GM12865 (cell line): ENCODE measurements at places on chromosomes 11 and 22.

- DNase-seq, result no peak
Observed at GRCh38 chr22:37417677-37418348, 9.5 kb downstream of the ELFN2 start.

GRCh38 chr11:11977206-11977938 lies 31.1 kb downstream of the DKK3 start:
- DNase-seq, result no peak

DNA sequence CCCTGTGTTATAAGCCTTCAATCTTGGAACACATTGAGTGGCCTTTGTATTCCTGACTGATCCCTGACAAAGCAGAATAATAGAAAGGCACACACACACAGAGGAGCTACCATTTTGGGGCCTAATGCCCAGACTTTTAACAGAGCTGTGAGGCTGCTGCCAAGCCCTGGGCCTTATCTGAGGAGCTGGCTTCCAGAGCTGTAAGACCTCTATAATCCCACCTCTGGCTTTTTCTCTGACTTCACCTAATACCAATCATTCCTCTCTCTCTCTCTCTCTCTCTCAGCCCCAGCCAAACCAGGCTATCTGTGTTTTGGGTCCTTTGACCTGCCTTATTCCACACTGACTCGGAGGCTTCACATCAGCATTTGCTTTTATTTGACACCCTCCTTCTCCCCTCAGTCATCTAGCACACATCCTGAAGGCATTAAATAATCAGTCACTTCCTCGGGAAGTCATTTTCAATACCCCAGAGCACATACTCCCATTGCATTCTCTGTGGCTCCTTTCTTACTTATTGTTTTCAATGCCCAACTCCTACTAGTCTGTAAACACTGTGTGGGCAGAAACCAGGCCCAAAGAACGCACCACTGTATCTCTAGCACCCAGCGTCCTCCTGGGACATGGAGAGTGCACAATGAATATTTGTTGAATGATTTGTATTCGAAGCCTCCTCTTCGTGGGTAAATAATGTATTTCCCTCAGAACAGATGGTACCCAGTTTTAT lies 21.2 kb upstream of the TRIM44 start:
- no peak for DNase-seq

DNA sequence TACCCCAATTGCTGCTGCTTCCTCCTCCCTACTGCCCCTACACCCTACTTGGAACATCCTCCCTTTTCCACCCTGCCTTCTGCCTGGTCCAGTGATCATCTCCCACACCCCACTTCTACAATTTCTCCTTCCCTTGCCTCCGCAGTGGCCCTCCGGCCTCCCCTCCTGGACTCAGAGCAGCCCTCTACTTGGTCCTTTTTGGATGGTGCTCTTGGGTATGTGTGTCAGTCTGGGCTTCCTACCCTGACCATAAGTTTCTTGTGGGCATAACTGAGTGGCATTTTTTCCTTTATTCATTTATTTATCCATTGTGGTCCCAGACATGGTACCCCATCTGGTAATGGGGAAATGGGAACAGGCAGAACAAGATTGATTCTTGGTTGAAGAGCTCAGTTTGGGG lies 111.4 kb upstream of the NAV2 start:
- no peak for DNase-seq

DNA sequence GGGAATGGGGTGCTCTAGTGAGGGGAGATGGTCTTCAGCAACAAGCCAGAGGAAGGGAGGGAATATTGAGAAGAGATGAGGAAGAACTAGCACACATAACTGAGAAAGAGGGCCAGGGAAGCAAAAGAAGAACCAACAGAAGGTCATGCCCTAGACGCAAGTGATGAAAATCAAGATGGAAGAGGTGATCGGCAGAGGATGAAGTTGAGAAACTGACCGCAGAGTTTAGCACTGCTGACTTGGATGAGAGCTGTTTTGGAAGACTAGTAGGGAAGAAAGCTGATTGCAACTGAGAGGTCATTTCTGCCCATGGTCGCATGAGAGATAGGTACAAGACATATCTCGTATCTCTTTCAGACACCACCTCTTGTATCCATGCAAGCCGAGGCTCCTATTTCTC lies 2.9 kb downstream of the SPINDOC start:
- DNase-seq, result no peak

- no peak for DNase-seq
Observed at GRCh38 chr11:114000526-114000925, 25.6 kb downstream of the HTR3A start.

DNA sequence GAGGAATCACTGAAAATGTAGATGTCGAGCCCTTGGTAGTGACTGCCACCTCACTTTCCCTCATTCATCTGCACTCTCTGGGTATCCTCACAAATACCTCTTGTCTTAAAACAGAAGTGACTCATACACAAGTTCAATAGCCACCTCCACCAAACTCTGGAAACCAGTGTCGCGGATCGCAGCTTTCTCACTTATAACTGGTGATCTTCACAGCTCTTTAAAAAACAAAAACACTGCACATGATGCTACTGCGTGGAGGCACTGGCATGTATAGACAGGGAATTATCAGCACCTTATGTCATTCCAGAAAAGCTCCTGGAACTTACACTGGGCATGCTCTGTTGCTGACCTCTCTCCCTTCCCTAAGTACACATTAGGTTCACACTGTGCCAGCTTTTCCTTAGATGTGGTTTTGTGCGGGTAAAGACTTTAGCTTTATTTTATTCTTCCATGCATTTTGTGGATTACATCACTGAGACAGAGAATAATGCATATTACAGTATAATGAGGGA lies 425.5 kb upstream of the CADM1 start:
- peak; percentile 89 for DNase-seq

GRCh38 chr22:33851240-33851639 lies 69.0 kb downstream of the LARGE1 start:
- no peak for DNase-seq

- no peak for DNase-seq
Observed at GRCh38 chr11:60870733-60871377, 3.5 kb downstream of the ZP1 start.

- DNase-seq, result no peak
Observed at GRCh38 chr11:15195454-15196200, 80.9 kb downstream of the INSC start.

GRCh38 chr11:114060392-114061047 lies 1.0 kb downstream of the ZBTB16 start:
- DNase-seq, result no peak

DNA sequence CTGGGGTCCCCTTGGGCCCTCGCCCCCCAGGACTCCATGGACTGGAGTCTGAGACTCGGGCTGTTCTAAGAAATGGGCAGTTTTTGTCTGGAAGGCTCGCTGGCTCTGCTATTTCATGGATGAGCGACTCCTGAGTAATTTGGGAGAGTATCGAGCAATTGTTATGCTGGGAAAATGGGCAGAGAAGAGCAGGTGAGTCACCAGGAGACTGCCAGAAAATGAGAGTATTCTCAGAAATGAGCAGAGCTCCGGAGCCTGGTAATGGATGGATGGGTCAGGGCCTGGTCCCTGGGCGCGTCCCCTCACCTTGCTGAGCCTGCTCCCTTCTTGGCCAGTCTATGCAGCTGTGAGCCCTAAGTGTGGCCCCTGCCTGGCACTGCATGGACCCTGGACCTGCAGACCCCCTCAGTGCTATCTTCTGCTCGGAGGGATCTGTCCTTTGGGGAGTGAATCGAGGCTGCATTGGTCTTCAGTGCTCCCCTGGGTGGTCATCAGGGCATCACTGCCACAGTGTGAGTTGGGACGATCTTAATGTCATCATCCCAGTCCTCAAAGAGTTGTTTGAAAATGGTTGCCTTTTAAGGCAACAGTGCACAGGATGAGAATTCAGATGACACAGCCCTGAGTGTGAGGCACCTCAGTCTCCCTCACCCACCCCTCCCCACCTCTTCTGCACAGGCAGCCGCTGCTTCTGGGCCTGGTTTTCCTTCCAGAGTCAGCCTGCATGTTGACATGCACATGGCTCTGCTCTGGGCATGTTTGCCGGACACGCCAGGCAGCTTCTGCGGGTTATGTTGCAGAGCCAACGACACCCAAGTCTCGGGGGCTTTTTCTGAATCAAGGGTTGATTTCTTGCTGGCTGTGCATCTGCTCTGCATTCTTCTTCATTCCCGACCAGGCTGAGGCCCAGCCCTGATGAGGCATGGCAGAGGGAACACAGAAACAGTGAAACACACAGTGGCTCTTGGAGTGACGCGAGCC lies 519.0 kb downstream of the TBC1D22A start:
- no peak for DNase-seq

GRCh38 chr11:18203723-18204122 lies 31.1 kb downstream of the MRGPRX4 start:
- DNase-seq, result peak; percentile 32
